ENCODE measurements at places on chromosomes 11 and 22. TPM values are rescaled to one million over a fixed set of nuclear protein-coding genes. Genes with fewer than 3 reads are reported as not detected.

GRCh38 chr11:73391665-73392064 lies 15.5 kb downstream of the RELT start:
- no peak for DNase-seq

GRCh38 chr22:38871360-38872171 lies 450 bp downstream of the CBX6 start:
- DNase-seq = no peak

GRCh38 chr11:128938156-128938885 lies 4.3 kb downstream of the TP53AIP1 start:
- DNase-seq = no peak

NPTXR gene
- 91.2 TPM for polyA plus RNA-seq

DHCR7 gene
- 115 TPM for polyA plus RNA-seq

DNA sequence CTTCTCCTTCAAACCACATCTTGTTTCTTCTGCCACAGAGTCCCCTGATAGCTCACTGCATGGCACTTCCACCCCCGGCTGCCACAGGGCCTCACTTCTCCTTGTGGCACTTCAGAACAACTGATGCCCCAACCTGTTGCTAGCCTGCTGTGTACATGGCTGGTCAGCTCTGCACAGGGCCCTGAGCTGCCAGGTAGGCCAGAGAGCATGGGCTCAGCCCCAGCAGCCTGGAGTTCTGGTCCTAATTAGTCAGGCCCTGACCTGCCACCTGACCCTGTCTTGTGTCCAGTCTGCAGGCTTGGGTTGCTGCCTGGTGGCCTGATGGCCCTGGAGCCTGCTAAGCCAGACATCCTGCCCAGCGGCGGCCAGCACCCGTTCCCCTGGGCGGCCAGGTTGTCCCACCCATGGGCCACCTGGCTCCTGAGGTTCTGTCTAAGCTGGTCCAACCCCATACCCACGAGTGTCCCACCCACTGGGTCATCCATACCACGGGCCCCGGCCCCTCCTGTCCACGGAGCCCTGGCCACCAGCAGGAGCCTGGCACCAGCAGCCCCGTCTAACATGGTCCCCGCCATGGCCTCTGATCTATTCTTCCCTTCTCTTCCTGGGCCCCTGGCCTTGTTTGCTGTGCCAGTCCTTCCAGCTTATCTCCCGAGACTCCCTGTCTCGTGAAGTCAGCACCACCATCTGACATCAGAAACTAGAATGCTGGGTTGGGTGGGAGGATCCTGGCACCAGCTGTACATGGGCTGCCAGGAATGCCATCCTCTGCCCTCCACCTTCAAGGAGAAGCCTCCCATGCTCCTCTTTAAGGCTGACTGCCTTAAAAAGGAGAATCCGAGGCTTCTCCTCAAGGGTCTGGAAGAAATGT lies 3.1 kb upstream of the CERK start:
- DNase-seq = no peak

GRCh38 chr22:46918197-46918596 lies 155.7 kb downstream of the TBC1D22A start:
- DNase-seq = no peak

DNA sequence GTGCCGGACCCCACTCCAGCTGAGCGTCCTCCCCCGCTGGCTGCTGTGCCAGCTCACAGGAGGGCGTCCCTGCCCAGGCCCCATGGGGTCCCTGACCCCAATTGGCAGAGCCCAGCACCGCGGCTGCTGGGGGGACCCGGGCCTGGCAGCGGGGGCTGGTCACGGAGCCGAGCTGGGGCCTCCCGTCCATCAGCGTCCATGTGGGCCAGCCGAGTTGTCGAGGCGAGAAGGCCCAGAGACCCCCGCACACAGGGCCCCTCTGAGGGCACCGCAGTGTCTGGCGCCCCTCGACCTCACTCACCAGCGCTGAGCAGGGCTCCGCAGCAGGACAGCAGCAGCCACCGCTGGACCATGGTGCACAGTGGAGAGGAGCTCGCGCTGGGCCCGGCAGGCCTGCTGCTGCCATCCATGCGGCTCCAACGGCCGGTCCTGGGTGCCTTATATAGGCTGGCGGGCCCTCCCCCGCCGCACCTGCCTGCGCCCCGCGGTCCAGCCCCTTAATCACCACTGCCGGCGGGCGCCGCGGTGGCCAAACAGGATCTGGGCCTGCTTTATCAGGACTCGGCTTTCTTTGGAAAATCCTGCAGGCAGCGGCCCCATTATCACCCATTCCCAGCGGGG lies at the start of gene MUC6:
Gene MUC6, minus strand, starts transcription at position 416 of the 621 bp plus-strand sequence. Its CDS starts 63 bp downstream, at position 353.
- no peak for DNase-seq

DNA sequence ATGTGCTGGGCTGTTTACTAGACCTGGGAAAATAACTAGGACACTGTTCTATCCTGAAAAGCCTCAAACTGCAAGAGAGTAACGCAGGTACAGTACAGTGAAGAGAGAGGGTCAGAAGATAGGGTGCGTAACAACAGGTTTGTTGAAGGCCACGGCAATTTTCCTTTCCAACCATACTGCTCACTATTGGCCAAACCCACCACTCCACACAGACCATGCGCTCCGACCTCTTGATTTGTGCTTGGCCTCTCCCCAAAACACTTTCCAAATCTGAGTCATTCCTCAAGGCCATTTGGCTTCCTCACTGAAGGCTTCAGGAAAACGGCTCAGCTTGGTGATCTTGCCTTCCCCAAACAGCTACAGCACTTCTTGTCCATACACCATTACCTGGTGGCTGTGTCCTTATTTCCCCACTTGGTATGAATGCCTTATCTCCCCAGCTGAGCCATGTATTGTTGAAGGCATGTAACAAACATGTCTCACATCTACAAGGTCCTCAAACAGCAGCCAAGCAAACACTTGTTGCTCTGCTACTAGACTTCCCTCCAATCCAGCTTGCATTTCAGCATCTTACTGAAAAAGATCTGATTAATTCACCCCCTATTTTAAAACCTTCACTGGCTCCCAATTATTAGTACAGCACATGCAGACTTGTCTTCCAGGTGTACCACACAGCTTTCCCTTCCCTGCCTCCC lies 40.9 kb downstream of the TCF20 start:
- no peak for DNase-seq

GPHA2 gene
- 1.9 TPM for polyA plus RNA-seq

- DNase-seq = no peak
Measured at GRCh38 chr11:69928121-69928520, 108.9 kb upstream of the FGF3 start.

GDPD4 gene
- not detected for polyA plus RNA-seq

DNA sequence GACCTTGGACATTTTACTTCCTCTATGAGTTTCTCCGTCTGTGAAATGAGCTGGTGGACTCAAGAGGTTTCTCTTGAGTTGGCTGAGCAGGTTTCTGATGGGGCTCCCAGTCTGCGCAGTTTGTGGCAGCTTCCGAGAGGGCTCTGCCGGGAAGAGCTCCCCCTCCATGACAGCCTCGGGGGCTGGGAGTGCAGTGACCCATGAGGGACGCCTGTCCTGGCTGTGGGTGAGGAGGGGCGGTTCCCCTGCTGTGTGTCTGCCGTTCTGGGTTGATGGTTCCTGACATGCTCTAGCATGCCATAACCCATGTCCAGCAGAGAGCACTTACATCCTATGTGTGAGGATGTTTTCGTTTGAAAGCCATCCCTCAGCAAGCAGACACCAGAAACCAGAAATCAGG lies 14.8 kb downstream of the CSF2RB start:
- DNase-seq = no peak

DNA sequence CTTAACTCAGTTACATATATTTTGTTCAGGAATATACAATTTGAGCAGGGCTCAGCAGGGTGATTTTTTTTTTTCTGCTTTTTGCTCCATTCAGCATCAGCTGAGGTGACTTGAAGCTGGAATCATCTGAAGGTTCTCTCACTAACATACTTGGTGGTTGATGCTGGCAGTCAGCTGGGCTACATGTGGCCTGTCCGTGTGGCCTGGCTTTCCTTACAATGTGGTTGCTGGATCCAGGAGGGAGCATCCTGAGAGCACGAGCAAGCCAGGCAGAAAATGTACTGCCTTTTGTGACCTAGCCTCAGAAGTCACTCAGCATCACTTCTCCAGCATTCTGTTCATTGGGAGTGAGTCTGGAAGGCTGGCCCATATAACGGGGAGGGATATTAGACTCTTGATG lies 151.6 kb upstream of the E2F8 start:
- no peak for DNase-seq

GRCh38 chr22:24068717-24069297 lies 57.7 kb downstream of the CABIN1 start:
- peak; percentile 37 for DNase-seq

DNA sequence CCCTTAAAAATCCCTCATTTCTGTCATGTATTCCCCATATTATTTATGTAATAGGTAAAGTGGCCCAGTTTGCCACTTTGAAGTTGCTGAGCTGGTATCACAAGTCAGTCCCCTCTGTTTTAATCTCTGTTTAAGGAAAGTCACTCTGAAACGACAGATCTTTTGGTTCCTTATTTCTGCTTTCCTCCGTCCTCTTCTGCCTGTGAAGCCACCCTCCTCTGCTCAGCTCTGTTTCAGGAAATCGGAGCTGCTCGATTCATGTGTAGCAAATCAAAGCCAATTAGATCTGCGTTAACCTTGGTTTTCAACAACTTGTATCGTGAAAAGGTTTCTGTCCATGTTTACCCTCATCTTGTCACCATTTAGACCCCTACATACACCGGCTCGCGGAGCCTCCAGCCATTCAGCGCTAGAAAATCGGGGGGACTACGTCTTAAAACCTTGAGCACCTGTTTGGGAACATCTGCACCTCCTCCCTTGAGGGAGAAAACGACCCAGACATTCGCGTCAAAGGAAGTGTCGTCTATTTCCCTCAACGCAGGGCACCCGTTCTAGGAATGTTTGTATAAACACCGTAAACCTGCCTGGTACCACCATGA lies 576 bp upstream of the SC5D start:
- DNase-seq = no peak

GRCh38 chr11:117717485-117718314 lies 79.3 kb downstream of the DSCAML1 start:
- DNase-seq = peak; percentile 76

DNA sequence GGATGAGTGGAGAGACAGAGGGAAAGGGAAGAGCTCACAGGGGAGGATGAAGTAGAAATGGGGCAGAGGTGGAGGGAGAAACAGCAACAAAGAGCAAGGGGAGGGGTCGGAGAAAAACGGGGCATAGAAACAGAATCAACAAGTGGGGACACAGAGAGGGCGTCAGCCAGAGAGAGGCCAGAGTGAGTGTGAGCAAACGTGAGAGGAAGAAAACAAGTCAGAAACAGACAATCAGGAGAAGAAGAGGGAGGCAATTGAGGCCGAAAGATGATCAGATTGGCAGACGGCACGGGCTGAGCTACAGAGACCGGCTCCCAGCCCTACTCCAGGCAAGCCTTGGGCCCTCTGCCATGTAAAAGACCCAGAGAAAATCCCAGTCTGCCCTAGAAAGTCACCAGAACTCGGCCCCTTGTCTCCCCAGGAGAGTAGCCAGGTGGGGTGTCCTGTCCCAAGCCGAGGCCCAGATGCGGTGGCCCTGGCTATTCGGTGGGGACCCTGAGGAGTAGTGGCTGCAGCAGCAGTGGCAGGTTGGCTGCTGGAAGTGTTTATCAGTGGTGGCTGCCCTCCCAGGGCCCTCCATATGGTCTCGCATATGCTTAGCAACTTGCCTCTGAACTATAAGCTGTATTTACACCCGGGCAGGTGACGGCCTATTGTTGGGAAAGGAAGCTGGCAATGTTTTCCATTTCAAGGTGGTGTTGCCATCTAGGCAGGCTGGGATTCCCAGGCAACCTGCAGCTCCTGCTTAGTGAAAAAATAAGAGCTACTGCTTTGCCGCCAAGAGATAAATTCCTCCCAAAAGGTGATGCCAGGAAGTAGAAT lies 14.8 kb upstream of the TSPAN18 start:
- no peak for DNase-seq

DNA sequence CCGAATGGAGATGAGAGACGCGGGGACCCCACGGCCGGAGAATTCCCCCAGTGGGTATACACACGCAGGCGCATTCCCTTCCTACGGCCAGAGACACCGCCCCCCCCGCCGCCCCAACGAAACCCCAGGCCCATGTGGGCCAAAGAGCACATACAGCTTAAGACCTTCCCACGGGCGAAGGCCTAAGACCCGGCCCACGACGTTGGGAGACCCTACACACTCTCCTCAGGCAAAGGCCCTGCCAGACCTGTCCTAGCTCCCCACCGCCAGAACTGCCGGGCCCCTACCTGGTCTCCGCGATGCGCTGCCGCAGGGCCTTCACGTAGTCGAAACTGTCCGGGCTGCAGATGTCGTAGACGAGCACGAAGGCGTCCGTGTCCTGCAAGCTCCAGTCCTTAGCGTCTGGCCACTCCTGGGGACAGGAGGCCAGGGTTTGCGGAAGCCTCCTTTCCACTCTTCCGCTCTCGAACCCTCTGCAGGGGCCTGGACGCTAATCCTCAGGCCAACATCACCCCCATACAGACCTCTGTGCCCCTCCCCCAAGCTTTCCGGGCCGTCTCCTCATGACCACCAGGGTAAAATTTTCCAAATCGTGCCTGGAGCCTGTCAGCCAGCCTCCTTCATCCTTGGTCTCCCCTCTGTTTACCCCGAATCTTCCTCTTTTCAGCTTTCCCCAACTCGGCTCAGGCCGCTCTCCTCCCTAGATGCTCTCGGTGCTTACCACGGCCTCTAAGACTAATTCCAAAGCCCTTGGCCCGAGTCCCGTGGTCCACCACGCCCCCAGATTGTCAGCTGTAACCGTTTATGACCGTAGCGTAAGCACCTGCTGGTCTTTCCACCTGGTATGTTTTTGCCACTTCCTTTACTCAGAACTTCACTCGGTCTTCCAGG lies 1.7 kb downstream of the RASL10A start:
- no peak for DNase-seq

GRCh38 chr11:76699451-76700091 lies 29.0 kb upstream of the LRRC32 start:
- no peak for DNase-seq

FAM180B gene
- polyA plus RNA-seq = 1.5 TPM

GRCh38 chr22:49992921-49993648 lies 19.5 kb downstream of the IL17REL start:
- no peak for DNase-seq

- DNase-seq = no peak
Measured at GRCh38 chr11:62012451-62012831, 45.0 kb upstream of the FTH1 start.

DNA sequence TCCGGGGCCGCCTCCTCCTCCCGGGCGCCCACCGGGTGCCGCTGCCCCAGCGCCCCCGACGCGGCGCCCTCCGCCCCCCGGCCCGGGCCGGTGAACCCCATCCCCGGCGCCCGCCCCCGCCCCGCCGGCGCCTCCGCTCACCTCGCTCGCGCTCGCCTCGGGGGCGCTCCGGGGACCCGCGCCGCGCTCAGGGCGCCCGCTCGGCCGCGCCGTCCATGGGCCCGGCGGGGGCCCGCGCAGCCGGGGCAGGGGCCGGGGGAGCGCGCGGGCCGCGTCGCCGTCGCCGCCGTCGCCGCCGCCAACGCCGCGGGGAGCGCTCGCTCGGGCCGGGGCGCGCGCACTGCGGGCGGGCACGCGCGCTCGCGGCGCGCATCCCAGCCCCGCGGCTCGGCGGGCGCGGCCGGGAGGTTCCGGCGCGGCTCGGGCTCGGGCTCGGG lies 293 bp downstream of the DUSP8 start:
- DNase-seq = no peak

ANO1 gene
- polyA plus RNA-seq = 3.0 TPM

GRCh38 chr22:17079572-17079971 lies 5.2 kb upstream of the IL17RA start:
- DNase-seq = no peak

All from spinal cord (tissue), 10 donors.